Skin of body (tissue), 3 donors: ENCODE measurements at places on chromosomes 13 and 19.
A peak's percentile ranks its signal among the peaks of the same experiment; 100 is the strongest.

- DNase-seq, result no peak
Measured at GRCh38 chr13:30666113-30666512, 48.4 kb downstream of the USPL1 start.

- DNase-seq, result no peak
Measured at GRCh38 chr19:33659835-33660234, 38.1 kb downstream of the CHST8 start.

DNA sequence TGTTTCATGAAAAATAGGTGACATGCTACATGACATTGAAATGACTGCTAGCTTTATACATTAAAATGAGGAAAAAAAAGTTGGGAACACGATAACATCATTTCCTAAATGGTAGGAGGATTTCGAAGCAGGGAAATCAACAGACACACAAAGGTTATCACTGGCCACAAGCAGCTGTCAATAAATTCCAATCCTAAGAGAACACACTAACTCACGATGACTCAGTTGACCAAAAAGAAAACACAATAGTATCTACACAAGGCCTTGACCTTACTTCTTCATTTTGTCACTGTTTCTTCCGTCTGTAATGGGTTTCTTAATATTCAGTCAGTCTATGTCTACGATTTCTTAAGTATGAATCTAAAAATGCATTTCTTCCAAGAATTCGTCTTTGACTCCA is 36.5 kb downstream of the STARD13 start:
- no peak for DNase-seq

DNA sequence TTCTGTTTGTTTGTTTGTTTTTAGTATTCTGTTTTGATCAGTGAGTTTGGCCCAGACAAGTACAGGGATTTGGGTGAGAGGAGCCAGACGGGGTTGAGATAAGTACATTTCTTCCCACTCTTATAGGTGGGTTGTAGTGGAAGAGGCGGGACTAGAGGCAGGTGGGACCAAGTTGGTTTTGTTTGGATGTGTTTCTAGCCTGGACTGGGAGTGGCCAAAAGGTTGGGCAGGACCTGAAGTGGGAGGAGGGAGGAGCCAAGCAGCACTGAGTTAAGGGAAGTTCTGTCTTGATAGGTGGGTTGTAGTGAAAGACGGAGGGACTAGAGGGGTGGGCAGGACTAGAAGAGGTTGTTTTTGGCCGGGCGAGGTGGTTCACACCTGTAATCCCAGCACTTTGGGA is 9.0 kb downstream of the DNASE2 start:
- no peak for DNase-seq

DNA sequence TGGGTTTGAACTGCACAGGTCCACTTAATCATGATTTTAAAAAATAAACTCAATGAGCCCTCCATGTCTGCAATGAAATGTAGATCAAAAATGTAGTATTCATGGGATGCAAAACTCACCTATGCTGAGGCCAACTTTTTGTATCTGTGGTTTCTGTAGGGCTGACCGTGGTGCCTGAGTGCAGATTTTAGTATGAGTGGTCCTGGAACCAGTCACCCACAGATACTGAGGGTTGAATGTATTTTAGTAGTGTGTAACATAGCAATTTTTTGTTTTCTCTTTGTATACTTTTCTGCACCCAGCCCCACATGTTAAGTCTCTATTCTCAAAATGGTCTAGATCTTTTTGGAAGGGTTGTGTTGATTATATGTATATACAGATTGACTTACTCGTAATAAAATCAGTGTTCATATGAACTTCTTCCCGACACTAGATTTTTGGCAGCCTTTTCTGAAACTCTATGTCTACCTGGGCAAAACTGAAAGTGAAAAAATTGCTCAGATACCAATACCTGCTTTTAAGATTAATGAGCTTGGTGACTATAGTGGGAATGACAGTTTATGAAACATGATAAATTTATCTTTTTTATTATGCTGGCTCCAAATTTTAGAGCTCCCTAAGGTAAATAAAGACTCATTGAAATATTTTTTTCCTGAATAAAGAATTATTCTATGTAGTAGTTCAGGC is 51.6 kb downstream of the DNAJC15 start:
- DNase-seq, result no peak

GRCh38 chr19:11699931-11700794 is 38.6 kb downstream of the ZNF823 start:
- DNase-seq, result no peak

DNA sequence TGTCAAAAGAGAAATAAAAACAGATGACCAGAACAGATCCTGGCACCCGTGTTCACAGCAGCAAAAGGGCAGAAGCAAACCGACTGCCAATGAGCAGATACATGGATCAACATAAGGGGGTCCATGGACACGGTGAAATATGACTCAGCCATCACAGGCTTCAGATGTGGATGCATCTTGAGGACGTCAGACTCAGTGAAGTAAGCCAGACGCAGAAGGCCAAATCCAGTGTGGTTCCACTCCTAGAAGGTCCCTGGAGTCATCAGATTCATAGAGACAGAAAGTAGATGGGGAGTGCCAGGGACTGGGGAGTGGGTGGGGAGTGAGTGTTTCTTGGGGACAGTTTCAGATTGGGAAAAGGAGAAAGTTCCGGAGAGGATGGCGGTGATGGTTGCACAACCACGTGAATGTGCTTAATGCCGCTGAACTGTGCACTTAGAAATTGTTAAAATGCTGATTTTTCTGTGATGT is 28.8 kb upstream of the SEMA6B start:
- DNase-seq, result no peak

DNA sequence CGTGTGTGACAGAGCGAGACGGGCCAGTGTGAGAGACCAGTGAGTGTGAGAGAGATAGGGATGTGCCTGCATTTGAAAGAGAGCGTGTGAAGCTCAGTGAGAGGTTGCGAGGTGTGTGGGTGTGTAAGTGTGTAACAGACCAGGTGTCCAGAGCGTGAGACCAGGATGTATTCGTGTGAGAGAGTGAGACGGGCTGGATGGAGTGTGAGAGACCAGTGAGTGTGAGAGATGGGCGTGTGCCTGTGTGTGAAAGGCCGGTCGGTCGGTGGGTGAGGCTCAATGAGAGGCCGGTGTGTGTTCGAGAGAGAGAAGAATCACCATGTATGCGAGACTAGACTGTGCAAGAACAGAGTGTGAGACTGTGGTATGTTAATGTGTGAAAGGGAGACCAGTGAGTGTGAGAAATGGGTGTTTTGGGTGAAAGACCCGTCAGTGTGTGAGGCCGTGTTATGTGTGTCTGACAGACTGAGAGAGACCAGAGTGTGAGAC is 679 bp downstream of the ZNF471 start:
- no peak for DNase-seq

DNA sequence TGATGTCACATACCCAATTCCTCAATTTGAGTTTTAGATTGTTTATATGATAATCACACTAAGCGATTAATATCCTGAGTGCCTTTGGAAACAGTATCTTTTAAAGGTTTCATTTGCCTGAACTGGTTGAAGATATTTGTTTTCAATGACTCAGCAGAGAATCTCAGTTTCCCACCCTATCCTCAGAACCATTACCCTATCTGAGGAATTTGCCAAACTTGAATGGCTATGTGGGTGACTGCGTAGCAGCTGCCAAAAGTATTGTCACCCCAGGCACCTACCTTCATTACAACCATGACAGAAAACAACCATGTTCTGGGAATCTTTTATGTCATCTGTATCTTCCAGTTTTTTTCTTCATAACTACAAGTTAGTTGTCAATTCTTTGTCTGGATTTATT is 440.1 kb upstream of the NBEA start:
- no peak for DNase-seq

GRCh38 chr13:30763786-30764413 is 28.6 kb downstream of the ALOX5AP start:
- no peak for DNase-seq

DNA sequence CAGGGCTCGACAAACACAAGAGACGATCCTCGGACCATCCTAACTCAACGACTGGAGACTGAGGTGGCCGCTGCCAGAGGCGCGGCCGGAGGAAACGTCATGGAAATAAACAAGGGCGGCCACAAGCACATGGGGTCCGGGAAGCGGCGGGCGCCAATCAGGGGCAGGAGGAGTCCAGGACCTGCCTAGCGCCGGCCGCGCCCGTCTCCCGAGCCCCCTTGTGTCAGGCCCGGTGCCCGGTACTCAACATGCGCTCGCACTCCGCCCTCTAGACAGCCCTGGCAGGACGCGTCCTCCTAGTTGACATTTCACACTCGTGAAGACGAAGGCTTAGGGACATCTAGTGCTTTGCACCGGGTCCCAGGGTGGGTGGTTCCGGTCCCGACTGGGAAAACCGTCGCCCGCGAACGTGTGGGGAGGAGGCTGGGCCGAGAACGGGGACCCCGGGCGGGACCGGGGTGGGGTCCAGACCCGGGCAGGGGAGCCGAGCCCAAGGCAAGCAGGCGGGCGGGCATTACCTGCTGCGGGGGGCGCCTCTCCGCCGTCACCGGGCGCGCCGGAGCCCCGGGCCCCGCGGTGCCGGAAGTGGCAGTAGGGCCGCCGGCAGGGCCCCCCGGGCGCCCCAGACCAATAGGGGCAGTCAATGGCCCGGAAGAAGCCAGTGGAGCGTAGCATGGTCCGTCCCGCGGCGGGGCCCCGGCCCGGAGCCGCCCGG is 442 bp downstream of the REXO1 start:
- no peak for DNase-seq

DNA sequence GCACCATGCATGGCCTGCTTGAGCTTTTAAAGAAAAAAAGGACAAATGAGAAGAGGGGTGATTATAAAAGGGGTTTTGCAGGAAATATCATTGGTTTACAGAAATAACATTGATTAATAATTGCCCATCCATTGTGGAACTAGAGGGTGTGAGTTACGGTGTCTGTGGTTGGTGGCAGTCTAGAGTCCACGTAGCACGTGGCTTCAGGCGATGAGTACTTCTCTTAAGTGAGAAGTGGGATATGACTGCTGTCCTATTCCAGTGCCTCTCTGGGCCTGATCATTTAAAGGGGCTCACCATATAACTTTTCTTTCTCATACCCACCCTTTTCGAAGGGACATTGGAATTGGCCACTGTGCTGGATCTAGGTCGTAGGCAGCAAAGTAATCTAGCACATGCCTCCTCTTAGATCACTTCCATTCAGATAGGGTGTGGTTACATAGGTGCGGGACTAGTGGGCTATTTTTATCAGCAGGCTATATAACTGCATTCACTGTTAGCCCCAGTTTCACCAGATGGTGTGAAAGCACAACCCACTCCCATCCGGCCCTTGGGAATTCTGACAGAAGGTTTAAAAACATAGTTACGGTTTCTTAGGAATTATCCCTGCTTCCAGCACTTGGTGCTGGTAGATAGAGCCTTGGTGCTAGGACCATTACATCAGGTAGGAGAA is 19.9 kb downstream of the PPP5C start:
- no peak for DNase-seq

DNA sequence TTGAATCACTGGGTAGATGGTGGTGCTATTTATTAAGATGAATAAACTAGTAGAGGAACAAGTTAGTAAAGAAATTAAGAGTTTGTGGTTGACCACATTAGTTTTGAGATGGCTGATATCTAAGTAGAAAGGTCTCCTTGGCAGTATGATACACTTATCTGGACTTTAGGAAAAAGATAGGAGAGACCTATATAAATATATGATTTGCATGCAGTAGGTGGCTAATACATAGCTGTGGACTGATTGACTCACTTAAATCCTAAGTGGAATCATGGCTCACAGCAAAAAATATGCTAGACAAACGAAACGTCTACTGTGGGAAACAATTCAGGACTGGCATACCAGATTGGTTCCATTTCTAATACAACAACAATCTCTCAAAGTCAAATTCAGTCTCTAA is 92.0 kb downstream of the CAB39L start:
- no peak for DNase-seq

DNA sequence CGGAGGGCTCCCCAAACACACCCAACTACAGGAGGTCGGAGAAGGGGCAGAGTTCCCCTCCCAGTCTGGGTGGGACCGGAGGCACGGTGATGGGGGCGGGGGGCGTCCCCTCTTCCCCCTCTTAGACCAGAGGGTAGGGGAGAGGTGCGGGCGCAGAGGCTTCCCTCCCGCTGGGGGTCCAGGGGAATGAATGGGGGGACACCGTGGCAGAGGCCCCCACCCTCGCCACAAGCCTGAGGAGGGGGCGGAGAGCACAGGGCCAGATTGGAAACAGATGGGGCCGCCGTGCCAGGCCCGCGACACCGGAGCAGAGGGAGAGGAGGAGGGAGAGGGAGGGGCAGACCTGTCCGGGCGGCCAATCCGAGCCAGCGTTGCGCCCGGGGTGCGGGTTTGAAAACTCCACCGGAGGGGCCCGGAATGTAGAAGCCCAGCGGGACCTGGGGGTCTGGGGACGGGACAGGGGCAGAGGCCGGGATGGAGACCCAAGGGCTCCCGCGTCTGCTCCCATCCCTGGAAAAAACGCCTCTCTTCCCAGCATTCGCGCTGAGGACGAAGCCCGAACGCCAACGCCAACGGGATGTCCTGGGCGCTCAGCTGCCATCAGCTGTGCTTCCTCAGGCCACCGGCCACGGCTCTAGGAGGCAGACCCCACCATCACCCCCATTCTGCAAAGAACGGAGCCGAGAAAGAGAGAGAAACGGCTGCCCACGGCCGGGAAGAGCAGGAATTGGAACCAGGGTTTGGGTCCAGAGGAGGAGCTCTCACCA is 46.8 kb downstream of the PTPRS start:
- DNase-seq, result peak; percentile 62

DNA sequence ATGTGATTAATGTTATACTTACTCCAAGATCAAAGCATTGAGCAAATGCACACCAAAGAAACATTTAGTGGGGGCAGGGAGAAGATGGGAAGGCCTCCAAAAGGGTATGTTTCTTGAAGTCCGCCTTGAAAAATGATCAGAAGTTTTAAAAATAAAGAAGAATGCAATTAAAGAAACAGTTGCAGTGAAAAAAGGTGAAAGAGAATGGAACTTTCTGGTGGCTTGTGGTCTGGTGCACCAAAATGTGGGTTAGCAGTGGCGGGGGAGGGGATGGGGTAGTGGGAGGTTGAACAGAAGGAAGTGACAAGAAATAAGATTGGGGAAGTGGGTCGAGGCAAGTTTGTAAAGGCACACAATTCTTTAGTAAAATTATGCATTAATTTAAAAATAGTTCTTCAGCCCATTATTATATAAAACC is 2.5 kb downstream of the LCP1 start:
- DNase-seq, result no peak

GRCh38 chr13:59771272-59771671 is 392.5 kb downstream of the DIAPH3 start:
- DNase-seq, result peak; percentile 29

- DNase-seq, result no peak
Measured at GRCh38 chr13:62483774-62484173, 1068.1 kb upstream of the PCDH20 start.

DNA sequence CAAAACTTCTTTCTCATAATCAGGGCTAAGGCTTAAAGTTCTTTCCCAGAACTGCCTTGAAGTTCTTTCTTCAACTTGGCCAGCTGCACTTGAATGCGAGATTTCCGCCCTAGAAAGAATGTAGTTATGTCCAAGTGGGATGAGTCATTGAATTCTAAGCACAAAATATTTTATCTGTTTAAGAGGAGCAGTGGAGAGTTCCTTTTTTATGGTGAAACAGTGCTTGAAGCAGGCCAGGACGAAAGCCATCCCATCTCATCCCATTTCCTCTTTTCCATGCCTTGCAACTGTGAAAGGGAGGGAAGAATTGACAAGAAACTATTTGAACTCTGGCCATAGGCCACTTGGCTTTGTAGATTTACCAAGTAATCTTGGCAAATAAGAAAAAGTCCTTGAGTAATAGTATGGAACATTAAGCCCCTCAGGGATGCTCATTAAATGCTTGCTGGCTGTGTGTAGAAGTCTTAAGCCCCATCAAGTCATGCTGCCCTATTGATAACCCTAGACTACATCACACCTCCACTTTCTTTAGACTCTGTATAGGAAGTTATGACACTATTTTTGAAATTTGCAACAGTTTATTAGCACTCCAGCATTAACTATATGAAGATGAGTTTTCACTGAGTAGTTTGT is 174.5 kb downstream of the KCTD12 start:
- peak; percentile 97 for DNase-seq
